ENCODE measurements at places on chromosomes 3 and 15. TPM values are rescaled to one million over a fixed set of nuclear protein-coding genes. Genes with fewer than 3 reads are reported as not detected.
A peak's percentile ranks its signal among the peaks of the same experiment; 100 is the strongest.

- no peak for DNase-seq
Measured at GRCh38 chr3:189276444-189277219, 104.9 kb downstream of the TPRG1 start.

GRCh38 chr3:123244128-123244527 is 42.4 kb downstream of the SEC22A start:
- no peak for DNase-seq

AHSG gene
- 0.14 TPM for total RNA-seq

DNA sequence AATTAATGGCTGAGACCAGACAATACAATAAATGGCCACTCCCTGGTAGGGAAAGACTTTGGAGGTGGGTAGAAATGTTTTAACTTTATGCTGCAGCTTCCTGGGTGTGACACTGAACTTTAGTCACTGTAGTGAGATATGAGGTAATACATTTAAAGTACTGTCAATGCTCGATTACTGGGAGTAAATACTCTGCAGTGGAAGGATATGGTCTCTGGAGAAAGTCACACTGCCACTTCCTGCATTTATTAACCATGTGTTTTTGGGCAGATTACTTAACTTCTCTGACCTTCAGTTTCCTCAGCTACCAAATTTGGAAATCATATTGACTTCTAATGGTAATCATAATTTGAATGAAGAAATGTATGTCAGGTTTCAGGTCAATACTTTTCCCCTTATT is 317.1 kb upstream of the TGFBR2 start:
- DNase-seq: no peak

GRCh38 chr15:58453931-58454793 is 22.4 kb downstream of the LIPC start:
- DNase-seq: peak; percentile 74

ENTPD3 gene
- not detected for total RNA-seq

- DNase-seq: no peak
Measured at GRCh38 chr3:42891042-42891441, 14.9 kb upstream of the ZNF662 start.

GRCh38 chr3:37812499-37812896 is 49.2 kb upstream of the CTDSPL start:
- DNase-seq: no peak

- DNase-seq: no peak
Measured at GRCh38 chr15:65772930-65773329, 19.2 kb downstream of the DENND4A start.

DAZL gene
- total RNA-seq: not detected

GRCh38 chr15:46646490-46646889 is 1011.7 kb downstream of the SQOR start:
- DNase-seq: no peak

MAP6D1 gene
- total RNA-seq: 1.4 TPM

C15orf39 gene
- total RNA-seq: 22.0 TPM

SAXO2 gene
- 1.2 TPM for total RNA-seq

DNA sequence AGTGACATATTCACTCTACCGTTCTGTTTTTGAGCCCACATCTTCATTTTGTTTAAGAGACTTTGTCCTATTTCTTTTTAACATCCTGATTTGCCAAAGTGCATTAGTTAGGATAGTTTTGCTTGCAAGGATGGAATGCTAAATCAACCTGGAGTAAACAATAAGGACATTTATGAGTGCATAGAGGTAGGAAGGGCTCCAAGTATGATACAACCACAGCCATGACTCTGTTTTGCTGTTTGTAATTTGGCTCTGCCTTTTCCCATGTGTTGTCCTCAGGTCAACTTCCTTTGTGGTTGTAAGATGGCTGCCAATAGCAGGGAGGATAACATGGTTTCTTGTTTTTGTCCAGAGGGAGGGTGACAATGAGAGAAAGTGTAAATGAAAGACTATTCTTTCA is 66.4 kb upstream of the GOLIM4 start:
- no peak for DNase-seq

- DNase-seq: no peak
Measured at GRCh38 chr3:177236704-177237103, 39.4 kb upstream of the TBL1XR1 start.

DNA sequence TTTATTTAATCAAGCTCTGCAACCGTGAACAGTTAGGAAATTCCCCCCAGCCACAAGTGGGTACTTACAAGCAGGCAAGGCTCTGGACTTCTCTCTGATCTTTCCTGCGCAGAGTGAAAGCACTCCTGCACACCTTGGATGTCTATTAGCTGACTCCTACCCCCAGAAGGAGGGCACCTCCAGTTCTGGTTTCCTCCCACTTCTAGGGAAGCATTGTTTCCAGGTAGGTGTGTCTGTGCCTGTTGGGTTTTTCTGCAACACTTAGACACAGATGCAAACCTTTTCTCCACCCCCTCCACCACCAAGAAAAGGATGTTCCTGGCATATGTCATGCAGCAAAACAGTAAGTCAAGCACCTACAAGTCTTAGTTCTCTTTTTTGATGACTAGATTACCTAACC is at the start of gene ZBED2:
Gene ZBED2 (minus strand): TSS at position 115 of the 400 bp plus-strand sequence. CDS start 1,145 bp downstream, outside the sequence.
- peak; percentile 63 for DNase-seq

DNA sequence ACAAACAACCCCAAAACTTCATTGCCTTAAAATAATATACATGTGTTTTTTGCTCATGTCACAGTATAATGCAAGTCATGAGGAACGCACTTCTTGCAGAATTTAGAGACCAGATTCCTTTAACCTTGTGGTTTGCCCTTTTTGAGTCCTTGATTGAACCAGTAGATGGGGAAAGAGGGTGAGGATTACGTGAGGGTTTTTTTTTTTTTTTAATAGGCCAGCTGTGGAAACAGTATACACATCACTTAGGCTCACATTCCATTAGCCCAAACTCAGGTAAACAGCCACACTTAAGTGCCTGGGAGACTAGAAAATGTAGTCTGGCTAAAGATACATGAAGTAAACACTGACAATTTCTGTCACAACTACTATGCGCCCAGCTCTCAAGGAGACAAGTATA is 114.9 kb upstream of the MLF1 start:
- no peak for DNase-seq

ZPLD1 gene
- 0.32 TPM for total RNA-seq
